ENCODE measurements at places on chromosomes 6 and 20. TPM values are rescaled to one million over a fixed set of nuclear protein-coding genes. Genes with fewer than 3 reads are reported as not detected.

- no peak for DNase-seq
These were observed 248.3 kb downstream of the TMEM242 start for GRCh38 chr6:157074969-157075368.

Gene IL20RA
- not detected for total RNA-seq

DNA sequence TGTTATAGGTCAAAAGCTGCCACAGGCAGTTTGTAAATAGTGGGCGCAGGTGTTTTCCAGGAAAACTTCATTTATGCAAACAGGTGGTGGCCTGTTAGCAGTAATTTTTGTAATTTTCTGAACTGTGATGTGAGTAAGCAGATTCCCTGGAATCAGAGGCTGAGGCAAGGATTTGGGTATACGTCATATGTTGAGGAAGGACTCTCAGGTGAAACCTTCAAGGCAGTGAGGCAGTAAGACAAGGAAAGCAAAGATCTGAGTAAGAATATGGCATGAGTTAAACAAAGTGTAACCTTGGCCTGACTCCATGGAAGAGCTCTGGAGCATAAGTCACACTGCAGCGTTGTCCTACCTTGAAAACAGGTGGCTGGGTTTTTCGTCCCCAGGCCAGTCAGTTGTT lies 291.1 kb upstream of the BTBD3 start:
- no peak for DNase-seq

Gene SLC22A2
- not detected for total RNA-seq

Gene TMX4
- total RNA-seq = 32.3 TPM

DNA sequence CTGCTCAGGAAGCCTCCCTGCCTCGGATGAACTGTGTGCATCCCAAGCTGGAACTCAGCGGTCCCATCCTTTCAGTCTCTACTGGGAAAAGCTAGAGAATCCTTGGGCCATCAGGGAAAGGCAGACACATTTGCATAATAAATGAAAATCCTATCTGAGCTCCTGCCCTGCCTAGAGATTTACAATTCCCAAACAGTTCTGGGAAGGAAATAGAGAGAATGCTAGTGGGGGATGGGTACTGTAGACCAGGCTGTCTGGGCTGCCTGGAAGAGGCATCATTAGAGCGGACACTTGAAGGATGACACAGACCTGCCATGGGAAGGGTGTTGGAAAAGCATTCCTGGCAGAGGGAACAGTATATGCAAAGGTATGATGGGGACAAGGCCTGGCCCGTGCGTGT lies 44.3 kb downstream of the TFAP2C start:
- no peak for DNase-seq

Data from osteocyte (in vitro differentiated cells).